ENCODE measurements at places on chromosomes 7 and 10.

DNA sequence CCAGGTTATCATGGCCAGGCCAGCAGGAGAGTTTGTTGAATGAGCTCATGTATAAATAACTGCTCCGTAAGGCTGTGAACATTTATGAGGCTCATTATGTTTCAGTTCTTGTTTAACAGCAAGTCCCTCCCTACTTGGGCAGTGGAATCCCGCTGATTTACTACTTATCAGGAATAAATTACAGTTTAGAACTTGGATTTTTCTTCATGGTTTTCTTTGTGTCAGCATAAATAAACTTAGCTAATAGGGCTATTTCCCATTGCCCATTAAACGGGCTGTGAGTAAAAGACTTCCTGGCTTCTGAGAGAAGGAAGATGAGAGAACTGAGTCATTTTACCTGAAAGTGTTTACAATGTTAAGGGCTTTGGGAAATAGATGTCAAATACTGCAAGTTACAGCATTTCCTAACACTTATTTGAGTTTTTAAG lies 701.6 kb upstream of the ANKRD30A start:
- no peak for DNase-seq

- DNase-seq: no peak
Measured at GRCh38 chr7:128210590-128211570, 30.2 kb upstream of the LEP start.

DNA sequence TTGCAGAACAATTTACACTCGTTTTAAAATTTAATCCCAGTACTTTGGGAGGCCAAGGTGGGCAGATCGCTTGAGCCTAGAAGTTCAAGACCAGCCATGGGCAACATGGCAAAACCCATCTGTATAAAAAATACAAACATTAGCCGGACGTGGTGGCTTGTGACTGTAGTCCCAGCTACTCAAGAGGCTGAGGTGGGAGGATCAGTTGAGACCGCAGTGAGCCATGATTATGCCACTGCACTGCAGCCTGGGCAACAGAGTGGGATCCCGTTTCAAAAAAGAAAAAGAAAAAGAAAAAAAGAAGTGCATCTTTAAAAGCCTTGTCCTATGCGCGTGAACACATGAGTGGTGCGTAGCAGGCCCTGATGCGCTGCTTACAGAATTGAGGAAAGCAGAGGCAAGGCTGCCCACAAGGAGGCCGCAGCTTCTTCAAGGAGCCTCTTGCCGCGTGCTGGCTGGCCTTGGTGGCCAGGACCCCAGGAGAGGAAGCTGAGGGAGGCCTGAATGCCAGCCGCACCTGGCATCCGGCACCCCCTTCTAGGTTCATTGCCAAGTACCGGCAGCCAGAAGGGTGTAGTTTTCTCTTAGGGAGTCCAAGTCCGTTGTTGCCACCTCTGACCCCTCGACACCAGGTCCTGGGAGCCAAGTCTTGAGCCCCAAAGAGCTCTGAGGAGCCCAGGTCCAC lies 124.5 kb downstream of the UBE2H start:
- DNase-seq: no peak

- DNase-seq: no peak
Measured at GRCh38 chr7:101804088-101804963, 13.1 kb upstream of the CUX1 start.

- DNase-seq: no peak
Measured at GRCh38 chr7:33043501-33044400, 18.8 kb downstream of the NT5C3A start.

DNA sequence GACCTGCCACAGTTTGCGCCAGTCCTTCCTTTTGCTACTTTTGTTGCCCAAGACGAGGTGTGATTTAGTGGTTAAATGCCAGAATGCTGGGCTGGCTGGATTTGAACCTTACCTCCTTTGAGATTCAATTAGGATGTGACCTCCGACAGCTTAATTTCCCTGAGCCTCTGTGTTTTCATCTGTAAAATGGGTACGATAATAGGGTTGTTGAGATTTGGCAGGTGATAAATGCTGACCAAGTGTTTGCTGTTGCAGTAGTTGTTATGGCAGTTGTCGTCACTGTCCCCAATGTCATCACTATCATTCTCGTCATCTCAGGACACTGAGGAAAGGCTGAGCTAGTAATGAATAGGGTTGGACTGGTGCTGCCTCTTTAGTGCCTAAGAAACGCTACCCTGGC lies 61.1 kb downstream of the GRK5 start:
- no peak for DNase-seq

DNA sequence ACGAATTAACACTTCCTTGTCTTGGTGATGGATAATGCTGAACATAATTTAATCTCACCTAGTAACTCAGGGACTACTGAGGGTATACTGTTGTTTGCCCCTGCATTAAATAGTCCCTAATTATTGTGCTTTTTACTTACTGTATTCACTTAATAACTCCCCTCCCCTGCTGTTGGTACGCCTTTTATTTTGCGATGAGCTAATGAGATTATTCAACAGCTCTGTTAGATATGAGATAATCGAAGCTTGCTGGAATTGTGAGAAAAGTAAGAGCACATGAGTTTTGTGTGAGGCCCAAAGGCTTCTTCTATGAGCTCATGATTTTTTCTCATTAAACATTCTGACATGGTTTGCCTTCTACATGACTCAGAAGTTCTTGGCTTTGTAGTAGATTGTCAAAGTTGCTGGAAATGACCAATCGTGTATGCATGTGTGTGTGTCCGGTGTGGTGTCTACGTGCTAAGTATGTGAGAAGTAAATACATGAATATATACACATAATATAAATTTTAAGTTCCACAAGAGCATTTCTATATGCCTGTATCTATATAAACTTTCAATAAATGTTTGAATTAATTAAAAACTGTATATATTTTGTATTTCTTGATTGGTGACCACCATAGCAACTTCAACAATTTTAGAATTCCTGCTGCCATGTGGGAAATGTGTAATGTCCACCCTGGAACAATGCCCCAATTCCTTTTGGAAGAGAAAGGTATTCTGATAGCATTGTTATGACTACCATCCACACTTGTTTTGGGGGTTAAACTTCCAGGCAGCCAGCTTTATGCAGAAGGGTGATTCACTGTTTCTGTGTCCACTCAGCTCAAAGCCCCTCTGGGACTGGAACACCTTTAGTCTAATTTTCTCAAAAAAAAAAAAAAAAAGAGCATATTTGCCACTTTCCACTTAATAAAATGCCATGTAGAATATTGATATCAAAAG lies 106.2 kb downstream of the SAMD9 start:
- no peak for DNase-seq

GRCh38 chr10:123573236-123574108 lies 92.7 kb upstream of the GPR26 start:
- peak; percentile 27 for DNase-seq

- no peak for DNase-seq
Measured at GRCh38 chr10:110609605-110610004, 34.5 kb upstream of the RBM20 start.

GRCh38 chr10:26755443-26755903 lies 58.0 kb downstream of the PDSS1 start:
- no peak for DNase-seq

DNA sequence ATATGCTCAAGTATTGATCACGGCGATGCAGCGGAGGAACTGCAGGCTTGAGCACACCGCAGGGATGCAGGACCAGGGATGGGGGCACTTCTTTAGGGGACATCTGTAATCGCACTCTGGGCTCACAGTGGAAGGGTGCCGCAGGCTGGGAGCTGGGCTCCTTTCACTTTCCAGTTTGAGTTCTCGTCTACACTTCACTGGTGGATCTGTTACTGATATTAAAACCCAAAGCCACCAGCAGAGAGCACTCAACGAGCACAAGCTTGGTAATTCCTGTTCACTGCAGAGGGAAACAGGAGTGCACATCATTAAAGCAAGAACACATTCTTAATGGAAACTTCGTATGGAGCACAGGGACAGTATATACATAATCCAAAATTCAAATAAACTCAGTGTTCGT lies 91.3 kb downstream of the PARD3 start:
- DNase-seq: no peak

- DNase-seq: no peak
Measured at GRCh38 chr10:122421742-122422141, 32.7 kb upstream of the ARMS2 start.

DNA sequence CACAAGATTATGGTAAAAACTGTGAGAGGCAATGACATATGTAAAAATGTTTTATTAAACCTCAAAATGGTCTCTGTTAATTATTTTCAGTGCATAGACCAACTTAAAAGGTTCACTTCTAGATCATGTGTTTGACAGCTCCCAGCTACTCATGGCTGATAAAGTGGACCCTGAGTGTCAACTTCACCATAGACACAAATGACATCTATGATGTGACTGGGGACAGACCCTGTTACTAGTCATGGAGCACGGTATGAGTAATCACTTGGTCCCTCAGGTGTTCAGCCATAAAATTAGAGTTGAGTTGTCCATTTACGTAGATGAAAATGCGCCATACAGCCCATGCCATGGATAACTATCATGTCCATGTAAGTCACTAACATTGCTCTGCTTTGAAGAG lies 199.8 kb downstream of the ZNF365 start:
- no peak for DNase-seq

GRCh38 chr7:44599222-44599621 lies 7.2 kb upstream of the OGDH start:
- DNase-seq: no peak

DNA sequence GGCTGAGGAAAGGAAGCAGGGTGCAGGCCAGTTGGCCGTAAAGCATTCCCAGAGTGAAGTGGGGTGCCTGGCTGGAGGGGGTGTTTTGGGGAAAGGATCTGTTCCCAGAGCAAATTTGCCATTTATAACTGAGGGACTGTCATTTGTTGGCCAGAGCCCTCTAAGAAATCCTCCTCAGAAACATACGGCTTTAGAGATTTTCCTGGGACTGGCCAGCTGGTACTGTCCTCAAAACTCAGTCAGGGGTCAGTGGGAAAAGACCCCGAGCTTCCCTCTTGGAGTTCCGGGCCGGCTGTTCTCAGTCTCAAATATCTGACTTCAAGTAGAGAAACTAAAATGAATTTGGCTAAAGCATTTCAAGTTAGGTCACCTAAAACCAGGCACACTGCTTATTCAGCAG lies 55.9 kb downstream of the ETV1 start:
- no peak for DNase-seq

GRCh38 chr10:43126759-43127424 lies 11.4 kb upstream of the CSGALNACT2 start:
- no peak for DNase-seq

GRCh38 chr10:4686644-4686996 lies 139.4 kb upstream of the AKR1E2 start:
- peak; percentile 35 for DNase-seq

- DNase-seq: no peak
Measured at GRCh38 chr10:129764011-129764900, 199.8 kb downstream of the EBF3 start.

DNA sequence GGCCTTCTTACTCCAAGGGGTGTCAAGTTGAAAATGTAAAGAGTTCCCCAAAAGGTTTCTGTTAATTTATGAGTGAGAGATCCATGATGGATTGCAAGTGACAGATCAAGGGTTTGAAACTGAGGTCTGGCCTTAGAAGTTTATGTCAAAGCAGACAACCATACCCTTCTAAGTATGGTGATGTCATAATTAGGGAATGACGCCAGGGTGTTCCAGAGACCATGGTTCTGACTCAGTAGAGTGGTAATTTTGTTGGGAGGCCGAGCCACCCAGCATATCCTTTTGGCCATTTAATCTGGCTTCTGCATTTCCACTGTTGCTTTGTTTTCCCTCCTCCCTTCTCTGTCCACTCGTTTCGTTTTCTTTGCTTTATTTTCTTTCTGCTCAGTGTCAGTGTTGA lies 2.7 kb downstream of the TRUB1 start:
- no peak for DNase-seq

DNA sequence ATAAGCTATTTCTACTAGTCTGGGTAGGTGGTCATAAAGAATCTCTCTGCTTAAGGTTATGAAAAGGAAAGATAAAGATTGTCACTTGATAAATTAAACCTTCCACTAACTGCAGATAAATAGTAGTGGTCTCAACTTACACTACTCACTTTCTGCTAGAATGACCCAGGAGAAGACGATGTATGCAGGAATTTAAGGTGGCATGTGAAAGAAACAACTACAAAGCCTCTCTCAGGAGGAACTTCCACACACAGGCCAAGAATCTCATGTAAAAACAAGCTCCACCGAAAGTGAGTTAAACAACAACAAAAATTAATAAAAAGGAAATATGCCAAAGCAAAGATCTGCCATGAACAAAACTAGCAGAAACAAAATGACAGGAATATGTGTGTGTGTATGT lies 165.4 kb downstream of the CDC14C start:
- no peak for DNase-seq

DNA sequence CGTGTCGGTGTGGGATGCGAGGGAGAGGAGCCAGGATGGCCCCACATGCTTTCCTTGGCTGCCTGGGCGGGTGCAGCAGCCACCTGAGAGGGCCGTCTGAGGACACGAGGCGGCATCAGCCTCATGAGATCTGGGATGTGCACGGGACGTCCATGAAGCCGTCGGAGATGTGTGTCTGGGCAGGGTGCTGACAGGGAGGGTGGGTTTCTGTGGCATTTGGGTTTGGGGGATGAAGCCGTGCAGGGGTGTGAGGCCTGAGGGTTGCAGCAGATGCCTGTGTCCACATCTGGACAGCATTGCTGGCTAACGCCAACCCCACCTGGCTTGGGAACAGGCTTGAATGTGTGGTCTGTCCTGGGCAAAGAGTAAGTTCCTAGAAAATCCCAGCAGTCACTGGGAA lies 179.5 kb downstream of the DNAJB6 start:
- no peak for DNase-seq

- peak; percentile 56 for DNase-seq
Measured at GRCh38 chr7:5532536-5533335, 109.1 kb upstream of the TNRC18 start.

- DNase-seq: no peak
Measured at GRCh38 chr10:22760025-22760424, 45.6 kb upstream of the PIP4K2A start.

GRCh38 chr10:55734112-55734511 lies 626.9 kb downstream of the ZWINT start:
- no peak for DNase-seq

DNA sequence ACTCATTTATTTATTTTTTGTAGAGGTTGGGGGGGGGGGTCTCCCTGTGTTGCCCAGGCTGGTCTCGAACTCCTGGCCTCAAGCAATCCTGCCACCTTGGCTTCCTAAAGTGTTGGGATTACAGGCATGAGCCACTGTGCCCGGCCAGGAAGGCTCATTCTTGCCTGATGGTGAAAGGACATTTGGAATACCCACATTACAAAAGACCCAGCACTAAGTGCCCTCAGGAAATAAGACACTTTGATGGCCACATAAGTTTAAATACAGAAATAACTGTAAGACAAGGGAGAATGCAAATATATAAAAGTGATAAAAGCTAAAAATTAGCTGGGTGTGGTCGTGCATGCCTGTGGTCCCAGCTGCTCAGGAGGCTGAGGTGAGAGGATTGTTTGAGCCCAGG lies 8.0 kb upstream of the SERPINE1 start:
- DNase-seq: no peak

- DNase-seq: no peak
Measured at GRCh38 chr7:6365451-6365850, 82.3 kb downstream of the DAGLB start.

GRCh38 chr7:128829391-128830166 lies 627 bp upstream of the FLNC start:
- DNase-seq: no peak
